ENCODE measurements at places on chromosomes 11 and 22.

DNA sequence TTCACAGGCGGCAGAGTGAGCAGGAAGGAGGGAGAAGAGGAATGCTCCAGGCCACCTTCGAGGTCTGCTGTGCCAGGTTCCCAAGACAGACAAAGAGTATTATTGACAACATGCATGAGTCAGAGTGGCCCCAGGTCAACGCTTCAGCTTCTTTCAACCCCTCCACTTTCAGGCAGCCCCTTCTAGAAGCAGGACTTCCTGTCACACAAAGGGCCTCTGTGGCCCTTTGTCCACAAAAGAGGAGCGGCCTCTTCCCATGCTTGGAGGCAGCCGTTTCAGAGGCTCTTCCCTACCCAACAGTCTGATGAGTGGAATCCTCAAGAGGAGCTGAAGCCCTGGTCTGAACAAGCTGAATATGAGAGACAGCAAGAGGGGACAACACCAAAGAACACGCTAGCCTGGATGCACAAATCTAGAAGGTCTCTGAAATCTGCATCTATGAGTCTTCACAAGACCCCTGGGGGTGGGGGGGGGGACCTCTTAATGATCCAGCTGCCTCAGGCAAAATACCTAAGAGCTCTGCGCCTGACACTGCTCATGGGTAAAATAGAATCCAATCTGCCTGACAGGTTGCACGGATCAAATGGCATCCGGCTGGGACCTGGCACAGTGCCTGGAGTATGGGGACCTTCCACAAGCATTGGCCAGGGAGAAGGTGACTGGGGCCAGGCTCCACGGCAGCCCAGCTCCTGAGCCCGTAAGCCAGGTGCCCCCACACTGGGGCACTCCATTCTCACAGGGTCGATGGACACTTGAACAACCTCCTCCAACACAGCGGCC lies 67.5 kb downstream of the PACSIN2 start:
- DNase-seq = no peak

DNA sequence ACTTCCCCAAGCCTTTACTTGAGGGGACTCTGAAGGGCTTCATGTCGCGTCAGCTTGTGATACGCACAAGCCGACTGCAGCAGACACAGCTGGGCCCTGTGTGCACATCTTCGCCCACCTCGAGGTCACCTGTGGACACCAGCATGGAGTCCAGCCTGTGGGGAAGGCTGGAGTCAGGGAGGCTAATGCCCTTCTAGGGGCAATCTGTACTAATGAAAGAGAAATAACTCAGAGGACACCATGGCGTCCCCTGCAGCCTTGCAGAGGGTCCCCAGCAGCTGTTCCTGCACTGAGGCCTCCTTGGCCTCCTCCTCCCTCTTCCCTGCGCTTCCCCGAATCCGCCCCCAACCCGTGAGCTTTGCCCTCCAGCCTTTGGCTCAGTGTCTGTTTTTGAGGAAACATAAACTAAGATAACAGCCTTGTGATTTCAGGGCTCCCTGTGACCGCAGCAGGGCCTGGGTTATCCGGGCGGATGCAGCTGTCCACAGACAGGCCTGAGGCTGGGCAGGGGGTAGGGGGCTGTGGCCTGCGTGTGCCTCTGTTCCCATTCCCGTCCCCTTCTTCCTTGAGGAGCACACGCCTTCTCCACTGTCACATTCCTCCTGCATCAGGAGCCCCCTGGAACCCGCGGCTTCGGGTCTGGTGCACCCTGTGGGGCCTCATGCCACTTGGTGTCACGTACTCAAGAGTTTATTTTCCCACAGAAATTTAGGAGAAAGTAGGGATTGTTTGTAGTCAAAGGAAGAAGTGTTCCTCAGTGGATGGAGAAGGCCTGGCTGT lies 25.0 kb downstream of the KRTAP5-5 start:
- DNase-seq = no peak

DNA sequence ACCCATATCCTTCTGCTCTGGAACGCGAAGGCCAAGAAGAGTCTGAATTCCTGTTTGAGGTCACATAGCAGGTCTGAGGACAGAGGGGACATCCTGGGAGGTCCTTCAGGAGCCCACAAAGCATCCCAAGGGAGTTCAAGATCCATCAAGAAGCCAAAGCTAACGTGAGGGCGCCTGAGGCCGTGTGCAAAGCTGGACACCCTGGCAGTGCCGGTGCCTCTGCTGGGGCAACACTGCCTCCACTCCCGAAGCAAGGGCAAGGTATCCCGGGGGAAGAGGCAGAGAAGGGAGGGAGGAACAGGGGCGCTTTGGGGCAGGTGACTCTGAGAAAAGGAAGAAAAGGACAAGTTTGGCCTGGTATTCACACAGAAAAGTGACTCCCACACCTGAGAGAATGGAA lies 50.3 kb upstream of the CDON start:
- no peak for DNase-seq

DNA sequence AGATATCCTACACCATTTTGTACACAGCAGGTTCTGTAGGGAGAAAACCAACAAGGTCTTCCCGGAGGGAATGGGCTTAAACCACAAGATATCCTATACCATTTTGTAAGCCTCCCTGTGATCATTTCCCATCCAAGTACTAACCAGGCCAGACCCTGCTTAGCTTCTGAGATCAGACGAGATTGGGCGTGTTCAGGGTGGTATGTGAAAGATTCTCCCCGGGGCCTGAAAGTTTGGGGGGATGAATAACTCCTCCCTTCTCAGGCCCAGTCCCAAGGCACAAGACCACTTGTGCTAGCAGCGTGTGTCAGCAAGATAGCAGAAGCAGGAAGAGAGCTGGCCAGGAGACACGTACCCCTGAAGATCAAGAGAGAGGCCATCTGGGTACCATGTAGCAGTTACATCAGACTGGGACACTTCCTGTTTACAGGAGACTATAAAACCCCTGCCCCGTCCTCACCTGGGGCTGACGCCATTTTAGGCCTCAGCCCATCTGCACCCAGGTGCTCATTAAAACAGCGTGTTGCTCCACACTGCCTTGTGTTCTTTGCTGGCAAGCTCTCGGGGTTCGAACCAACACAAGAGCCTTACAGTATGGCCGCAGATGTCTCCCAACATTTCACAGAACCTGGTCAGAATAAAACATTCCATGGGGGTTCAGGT lies 17.3 kb downstream of the MIF start:
- no peak for DNase-seq

GRCh38 chr22:27435844-27436576 lies 365.5 kb downstream of the MN1 start:
- DNase-seq = no peak

DNA sequence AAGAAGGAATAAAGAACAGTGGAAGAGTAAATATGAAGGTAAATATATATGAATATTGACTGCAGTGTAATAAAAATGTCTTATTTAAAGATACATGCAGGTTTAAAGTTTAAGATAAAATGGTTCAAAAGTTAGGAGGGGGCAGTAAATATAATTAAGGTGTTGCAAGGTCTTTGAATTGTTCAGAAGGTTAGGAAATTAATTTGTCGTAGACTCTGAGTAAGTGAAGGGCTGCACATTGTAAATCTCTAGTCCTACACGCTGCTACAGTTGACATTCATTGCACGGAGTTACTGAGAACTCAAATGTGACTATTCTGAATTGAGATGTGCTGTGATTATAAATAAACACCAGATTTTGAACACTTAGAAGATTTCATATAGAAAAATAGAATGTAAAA lies 69.8 kb upstream of the PRODH start:
- DNase-seq = no peak

DNA sequence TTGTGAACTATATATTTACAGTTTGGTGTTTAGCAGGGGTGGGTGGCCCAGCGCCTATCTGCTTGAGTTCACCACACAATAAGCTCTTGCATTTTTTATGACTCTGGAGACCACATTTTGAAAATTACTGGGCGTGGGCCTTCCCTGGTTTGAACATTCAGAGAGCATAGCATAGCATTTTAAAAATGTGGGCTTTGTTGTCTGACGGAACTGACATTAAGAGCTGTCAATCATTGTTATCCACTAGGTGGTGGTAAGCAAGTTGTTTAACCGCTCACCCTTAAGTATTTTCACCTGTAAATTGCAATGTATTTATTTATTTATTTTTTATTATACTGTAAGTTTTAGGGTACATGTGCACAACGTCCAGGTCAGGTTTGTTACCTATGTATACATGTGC lies 1.0 kb downstream of the NLRP14 start:
- no peak for DNase-seq

- no peak for DNase-seq
Observed at GRCh38 chr22:18028817-18029527, 4.6 kb upstream of the MICAL3 start.

GRCh38 chr22:50610041-50610451 lies 9.5 kb downstream of the MAPK8IP2 start:
- no peak for DNase-seq
